ENCODE measurements at places on chromosomes 3 and 15. TPM values are rescaled to one million over a fixed set of nuclear protein-coding genes. Genes with fewer than 3 reads are reported as not detected.

GRCh38 chr3:123287051-123287961 lies 85.6 kb downstream of the SEC22A start:
- DNase-seq, result peak; percentile 23

GRCh38 chr3:45088543-45089358 lies 57.4 kb downstream of the CDCP1 start:
- no peak for DNase-seq

Gene ADAMTS7
- 14.3 TPM for total RNA-seq

- DNase-seq, result no peak
These were observed 6.9 kb upstream of the ZNF662 start for GRCh38 chr3:42898896-42899675.

DNA sequence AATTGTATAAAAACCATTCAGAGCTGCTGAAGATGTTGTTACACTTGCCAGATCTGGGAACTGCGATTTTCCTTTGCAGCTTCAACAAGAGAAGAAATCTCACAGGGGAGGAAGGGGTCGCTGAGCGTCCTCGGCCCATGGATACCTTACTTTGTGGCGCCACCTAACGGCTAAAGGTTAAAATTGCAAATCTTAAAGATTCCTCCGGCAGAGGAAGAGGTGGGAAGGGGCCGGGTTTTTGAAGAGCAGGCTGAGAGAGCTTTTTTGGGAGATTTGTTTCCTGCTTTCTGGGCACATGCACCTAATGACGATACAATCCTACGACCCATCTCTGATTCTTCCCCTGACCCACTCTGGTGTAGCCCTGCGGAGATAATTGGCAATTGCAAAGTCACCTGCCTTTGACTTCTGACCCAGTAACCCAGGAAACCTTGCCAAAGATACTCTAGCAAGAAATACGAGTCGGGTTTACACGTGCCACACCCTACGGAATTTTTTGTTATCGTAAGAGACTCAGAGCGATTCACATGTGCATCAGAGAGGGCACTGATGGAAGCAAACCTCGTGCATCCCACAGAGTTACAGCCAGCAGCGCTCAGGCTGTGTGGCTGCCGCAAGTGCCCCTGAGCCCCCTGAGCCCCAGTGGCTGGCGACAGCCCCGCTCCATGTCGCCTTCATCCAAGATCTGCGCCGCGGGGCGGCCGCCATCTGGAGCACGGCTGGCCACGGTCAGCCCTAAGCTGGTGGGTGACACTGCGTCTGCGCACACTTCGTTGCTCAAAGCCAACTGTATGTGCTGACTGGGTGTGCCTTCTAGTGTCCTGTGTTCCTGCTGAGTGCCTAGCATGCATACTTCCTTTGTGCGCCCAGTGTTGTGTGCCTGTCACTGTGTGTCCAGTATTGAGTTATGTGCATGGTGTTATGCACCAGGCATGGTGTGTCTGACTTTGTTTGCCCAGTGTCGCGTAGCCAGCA lies 55.2 kb upstream of the CHRNA7 start:
- peak; percentile 87 for DNase-seq

Gene ANKUB1
- total RNA-seq, result not detected

Data from H7 (cell line).